Fibroblast of skin of right biceps (primary cell): ENCODE measurements at places on chromosomes 3 and 15.

GRCh38 chr3:73582535-73582934 is 42.2 kb downstream of the PDZRN3 start:
- DNase-seq, result no peak

DNA sequence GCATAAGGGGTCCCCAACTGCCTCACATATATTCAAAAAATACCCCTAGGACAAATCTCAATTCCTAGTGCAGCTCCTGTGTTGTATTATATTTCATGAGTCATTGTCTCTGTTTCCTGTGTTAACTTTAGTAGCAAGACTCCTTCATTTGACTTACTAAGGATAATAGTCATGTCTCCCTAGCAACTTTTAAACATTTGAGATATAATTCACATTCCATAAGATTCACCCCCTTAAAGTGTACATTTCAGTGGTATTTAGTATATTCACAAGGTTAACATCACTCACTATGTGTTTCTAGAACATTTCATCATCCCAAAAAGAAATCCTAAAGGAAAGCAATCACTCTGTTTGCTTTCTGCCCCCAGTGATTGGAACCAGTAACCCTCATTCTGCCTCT is 121.3 kb upstream of the WNT7A start:
- DNase-seq, result peak; percentile 53

GRCh38 chr3:97970956-97971620 is 1.1 kb downstream of the RIOX2 start:
- DNase-seq, result no peak

DNA sequence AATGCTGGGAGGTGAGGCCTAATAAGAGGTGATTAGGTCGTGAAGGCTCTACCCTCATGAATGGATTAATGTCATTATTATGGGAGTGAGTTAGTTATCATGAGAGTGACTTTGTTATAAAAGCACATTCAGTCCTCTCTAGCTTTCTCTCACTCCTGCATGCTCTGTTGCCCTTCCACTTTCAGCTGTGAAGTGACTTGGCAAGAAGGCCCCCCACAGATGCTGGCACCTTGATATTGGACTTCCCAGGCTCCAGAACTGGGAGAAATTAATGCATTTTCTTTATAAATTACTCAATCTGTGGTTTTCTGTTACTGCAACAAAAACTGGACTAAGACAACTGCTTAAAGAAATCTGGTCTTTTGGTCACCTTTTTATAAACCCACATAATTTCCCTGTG is 144.3 kb downstream of the FBN1 start:
- no peak for DNase-seq

DNA sequence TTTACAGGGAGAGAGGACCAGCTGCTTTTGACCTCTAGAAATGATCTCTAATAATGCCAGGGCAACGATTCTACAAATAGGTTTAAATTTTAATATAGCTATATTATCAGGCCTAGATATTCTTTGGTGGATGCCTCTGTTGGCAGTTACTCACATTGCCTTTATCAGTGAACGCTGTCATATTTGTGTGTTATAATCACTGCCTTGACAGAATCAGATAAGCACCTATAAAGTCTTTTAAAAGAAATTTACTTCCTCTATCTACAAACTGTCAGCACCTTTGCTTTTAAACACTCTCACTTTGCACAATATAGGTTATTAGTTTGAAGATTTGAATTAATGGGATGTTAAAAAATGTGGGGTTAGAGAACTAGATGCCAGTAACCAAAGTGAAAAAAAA is 324.1 kb downstream of the ZIC1 start:
- DNase-seq, result no peak

DNA sequence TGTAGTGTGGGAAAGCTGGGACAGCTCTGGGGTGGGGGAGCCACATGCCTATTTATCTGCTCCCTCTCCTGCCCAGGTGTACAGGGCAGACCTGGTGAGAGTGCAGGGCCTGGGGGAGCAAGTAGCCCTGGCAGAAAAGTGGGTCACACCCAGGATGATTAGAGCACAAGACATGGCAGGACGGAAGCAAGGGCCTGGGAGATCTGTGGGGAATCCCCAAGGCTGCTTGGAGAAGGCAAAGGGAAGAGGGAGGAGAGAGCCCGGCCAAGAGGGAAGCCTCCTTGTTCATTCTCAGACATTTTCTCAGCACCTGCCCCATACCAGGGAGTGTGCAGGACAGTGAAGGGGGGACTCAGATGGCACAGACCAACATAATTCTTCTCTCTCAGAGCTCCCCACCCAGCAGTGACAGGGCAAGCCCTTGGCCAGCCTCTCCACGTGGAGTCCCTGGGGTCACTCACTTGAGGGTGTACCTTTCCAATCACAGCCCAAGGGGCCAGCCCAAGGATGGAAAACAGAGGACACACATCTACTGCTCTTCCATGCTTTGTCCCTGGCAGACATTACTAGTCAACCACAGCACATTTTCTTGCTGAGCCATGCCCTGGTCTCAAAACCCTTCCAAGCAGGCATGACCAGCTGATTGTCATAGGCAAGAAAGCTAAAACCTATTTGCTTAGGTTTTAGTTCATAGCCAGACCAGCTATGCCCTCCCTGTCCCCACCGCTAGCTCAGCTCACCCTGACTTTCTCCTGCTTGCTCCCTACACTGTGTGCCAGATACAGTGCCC is 4.9 kb upstream of the DUSP7 start:
- DNase-seq, result no peak

DNA sequence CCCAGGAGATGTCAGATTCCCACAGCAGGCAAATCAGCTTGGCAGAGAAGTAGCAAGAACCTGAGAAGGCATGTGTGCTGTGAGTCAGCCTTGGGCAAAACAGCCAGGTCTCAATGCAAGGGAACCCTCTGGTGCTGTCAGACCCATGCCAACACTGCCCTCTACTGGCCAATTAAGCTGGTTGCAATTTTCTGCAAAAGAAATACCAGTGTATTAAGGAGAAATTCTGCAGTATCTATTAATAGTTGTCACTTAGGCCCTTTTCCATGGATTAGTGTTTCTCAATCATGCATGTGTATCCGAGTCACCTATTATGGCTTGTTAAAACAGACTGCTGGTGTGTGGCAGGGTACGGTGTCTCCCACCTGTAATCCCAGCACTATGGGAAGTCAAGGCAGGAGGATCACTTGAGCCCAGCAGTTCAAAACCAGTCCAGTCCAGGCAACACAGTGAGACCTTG is 26.2 kb downstream of the MAP4 start:
- peak; percentile 90 for DNase-seq

DNA sequence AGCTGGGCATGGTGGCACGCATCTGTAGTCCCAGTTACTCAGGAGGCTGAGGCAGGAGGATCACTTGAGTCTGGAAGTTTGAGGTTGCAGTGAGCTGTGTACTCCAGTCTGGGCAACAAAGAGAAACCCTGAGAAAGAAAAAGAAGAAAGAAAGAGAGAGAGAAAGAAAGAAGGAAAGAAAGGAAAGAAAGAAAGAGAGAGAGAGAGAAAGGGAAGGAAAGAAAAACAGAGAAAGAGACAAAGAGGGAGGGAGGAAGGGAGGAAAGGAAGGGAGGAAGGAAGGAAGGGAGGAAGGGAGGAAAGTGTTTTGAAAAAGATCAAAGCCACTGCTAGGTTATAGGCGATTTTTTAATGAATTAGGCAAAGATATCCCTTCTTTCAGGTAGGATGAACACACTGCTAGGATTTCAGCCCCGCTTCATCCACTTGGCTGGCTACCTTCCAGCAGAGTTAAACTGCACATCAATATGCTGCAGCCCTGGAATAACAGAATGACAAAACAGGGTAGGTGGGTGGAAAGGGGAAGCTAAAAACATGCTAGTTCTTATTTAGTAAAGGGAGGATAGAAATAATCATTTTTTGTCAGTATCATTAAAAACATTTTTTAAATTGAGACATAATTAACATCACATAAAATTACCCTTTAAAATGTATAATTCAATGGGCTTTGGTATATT is 12.8 kb upstream of the PPARG start:
- no peak for DNase-seq

DNA sequence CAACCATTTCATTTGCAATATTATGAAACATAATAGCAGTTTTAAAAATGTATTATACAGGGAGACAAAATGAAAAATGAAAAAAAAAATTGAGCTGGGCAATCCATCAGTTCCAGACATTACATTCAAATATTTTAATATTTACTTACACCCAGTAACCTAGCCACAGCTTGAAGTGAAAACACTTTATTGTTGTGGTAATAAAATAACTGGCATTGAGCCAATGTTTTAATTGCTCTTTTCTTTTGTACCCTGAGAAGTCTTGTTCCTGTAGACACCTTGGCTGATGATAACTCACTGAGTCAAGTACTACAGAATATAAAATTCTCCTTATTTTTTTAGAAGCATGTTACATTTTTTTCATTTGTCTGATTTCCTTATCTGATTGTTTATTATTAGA is 180.6 kb downstream of the ROBO1 start:
- DNase-seq, result no peak

- DNase-seq, result no peak
These were observed 1.5 kb downstream of the FAH start for GRCh38 chr15:80154336-80154735.

DNA sequence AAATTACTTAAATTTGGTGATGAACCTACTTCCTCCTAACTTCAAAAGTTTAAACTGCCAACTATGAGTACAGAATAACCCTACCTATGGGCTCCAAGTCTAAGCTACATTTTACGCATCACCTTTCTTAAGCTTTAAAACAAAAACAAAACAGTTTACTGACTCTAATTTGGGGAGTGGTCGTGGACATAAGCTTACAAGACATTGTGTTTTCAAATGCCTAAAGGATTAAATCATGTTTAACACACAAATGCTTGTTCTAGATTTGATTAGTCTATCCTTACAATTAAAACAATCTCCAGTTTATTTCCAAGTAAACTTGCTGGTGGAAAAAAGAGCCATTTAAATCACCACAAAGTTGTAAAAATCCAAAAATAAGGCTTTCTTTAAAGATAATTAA is 62.2 kb downstream of the UACA start:
- no peak for DNase-seq

DNA sequence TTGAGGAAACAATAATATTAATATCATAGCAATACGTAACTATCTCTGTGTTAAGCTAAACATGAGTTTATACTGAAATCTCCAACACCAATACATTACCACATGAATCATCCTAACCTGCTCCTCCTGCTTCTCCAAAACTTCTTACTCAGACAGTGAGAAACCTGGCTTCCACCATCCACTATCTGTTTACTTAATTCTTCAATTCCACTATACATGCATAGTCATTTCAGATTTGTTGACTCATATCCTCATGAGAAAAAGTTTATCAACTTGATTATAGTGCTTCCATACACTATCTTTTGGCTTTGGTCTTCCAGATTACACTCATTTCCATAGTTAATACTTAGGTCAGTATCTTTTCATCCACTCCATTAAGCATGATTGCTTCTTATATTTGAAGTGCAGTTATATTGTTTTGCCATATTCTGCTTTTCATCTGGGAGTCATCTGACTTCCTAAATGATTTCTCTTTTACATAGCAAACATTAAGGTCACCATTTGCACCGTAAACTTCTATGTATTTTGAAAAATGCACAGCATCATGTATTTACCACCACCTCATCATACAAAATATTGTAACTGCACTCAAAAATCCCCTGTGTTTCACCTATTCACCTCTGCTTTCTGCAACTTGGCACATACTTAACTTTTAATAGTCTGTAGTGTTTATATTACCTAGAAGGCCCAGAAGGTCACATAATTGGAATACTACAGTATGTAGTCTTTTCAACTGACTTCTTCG is 970.6 kb downstream of the DIPK2A start:
- peak; percentile 3 for DNase-seq

- no peak for DNase-seq
These were observed 215.8 kb downstream of the DPH6 start for GRCh38 chr15:35330048-35330695.

DNA sequence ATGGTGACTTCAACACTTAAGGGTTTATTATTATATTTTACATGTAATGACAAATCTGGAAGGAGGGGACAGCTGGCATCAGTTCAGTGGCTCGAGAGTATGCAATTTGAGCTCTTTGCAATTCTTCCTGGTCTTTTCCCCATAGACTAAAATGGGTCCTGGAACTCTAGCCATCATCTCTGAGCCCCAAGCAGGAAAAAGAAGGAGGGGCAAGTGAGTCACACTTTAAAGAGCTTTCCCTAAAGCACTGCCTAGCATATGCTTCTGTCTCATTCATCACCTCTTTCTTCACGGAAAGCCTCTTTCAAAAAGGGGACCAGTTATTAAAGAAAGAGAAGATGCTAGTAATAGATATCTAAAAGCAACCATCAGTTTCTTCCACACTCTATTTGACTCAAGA is 466.3 kb downstream of the ZIC1 start:
- peak; percentile 5 for DNase-seq

DNA sequence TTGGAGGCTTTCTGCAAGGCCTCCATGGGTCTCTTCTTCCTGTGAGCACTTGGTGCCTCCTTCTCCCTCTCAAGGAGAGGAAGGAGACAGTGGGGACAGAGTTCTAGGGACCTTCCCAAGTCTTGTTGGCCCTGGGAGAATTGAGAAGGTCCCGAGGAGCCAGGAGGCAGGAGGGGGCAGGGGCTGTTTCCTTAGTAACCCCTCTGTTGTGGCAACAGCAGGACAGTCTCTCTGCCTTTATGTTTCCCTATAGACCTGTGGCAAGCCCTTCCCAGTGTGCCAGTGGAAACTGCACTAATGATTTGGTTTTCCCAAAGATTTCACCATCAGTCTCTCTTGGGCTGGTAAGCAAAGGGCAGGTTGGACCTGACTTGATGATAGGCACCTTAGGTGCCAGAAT is 87.8 kb upstream of the GALNT15 start:
- no peak for DNase-seq

DNA sequence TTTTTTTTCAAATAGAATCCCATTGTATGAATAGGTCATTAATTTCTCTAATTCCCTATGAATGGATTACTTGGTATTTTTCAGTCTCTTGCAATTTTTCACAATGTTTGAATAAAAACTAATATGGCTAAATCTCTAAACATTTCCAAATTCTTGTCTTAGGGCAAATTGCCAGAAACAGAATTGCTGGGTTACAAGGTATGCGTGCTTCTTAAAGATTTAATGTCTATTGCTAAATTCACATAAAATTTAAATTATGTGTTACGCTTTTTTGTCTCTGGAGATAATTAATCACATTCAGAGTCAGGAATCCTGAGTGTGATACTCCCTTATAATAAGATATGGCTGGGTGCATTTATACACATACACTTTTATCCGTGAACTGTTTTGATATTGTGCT is 264.5 kb upstream of the TBL1XR1 start:
- peak; percentile 56 for DNase-seq

- peak; percentile 31 for DNase-seq
These were observed 96.5 kb upstream of the MYO5C start for GRCh38 chr15:52392008-52392687.

DNA sequence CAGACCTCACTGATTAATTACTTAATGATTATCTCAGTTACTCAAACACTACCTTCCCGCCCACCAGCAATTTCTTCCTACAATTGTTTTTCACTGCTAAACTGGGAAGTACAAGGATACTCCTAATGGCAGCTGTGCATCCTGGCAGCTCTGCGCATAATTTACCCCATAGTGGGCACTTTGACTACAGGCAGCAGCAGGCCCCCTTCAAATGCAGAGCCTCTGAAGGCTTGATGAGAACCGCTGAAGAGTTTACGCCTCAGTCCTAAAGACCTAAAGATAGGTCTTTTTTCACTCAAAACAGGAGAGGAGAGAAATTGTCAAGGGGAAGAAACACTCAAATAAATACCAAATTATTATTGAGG is 10.7 kb downstream of the CCDC32 start:
- DNase-seq, result no peak

- DNase-seq, result no peak
These were observed 124.9 kb upstream of the TLE3 start for GRCh38 chr15:70222606-70223005.
